ENCODE measurements at places on chromosomes 3 and 15.

- DNase-seq = no peak
Measured at GRCh38 chr3:20123131-20123652, 62.8 kb downstream of the SGO1 start.

- DNase-seq = no peak
Measured at GRCh38 chr15:49290191-49290590, 120.1 kb downstream of the GALK2 start.

- DNase-seq = peak; percentile 31
Measured at GRCh38 chr15:52137432-52138357, 25.1 kb upstream of the BCL2L10 start.

- DNase-seq = no peak
Measured at GRCh38 chr3:129399895-129400357, 28.5 kb downstream of the EFCAB12 start.

DNA sequence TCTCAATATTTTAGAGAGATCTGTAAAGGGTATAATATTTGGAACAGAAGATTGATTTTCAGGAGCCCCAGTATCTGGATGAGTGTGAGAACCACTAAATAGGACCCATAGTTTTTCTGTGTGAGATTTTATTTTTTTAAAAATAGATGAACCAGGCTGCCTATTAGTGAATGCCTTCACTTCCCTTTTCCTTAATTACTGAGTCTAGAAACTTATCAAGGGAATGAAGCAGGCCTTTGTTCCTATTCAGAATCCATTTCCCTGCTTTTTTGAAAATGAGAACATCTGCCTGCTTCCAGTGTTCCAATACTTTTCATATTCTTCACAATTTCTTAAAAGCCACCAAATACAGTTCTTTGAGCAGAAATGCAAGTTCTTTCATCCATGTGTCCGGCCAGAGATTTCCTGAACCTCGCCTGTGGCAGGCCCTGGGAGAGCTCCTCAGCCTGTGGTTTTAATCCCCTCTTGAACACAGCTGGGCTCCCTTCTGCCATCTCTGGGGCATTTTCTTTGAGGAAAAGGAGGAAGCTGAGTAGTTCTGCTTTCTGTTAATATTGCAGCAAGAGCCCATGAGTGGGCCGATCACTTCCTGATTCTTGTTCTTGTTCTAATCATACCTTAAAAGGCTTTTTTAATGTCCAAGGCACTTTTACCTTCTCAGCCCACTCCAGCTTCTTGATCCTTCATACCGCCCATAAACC is 4.7 kb downstream of the EHD4 start:
- DNase-seq = peak; percentile 33

GRCh38 chr3:128550113-128550440 is 57.1 kb upstream of the GATA2 start:
- DNase-seq = no peak

GRCh38 chr3:124149771-124150170 is 157.8 kb upstream of the ROPN1 start:
- no peak for DNase-seq

DNA sequence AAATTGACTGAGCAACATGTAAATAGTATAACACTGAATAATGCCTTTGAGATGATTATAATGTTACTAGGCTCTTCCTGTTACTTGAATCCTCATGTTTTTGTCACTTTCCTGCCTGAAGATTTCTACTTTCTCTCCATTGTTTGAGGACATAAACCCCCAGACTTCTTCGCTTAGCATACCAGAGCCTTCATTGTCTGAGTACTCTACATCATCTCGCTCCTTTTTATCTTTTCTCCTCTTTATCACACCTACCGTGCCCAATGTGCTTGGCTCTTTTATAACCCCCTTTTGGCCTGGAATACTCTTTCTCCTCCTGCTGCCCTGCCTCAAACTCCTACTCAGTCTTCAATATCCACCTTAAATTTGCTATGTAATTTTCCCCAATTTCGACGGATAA is 30.3 kb upstream of the MGA start:
- no peak for DNase-seq

GRCh38 chr3:38004415-38005075 is 14.0 kb downstream of the VILL start:
- DNase-seq = peak; percentile 52

DNA sequence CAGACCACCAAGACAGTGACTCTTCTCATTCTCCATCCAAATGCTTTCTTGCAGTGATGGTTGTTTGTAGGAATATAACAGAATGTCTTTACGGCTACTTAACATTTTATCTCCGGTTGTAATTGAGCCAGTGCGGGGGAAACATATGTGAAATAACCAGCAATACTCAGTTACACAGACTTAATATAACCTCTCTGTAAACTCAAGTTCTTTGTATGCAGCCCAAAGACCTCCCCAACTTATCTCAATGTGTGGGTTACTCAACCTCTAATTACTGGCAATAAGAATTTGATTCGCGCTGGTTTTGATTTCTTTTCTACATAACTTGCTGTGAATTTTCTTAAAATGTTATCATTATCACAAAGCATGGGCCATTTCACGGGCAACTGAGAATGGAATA is 250.6 kb downstream of the TAFA4 start:
- DNase-seq = no peak

DNA sequence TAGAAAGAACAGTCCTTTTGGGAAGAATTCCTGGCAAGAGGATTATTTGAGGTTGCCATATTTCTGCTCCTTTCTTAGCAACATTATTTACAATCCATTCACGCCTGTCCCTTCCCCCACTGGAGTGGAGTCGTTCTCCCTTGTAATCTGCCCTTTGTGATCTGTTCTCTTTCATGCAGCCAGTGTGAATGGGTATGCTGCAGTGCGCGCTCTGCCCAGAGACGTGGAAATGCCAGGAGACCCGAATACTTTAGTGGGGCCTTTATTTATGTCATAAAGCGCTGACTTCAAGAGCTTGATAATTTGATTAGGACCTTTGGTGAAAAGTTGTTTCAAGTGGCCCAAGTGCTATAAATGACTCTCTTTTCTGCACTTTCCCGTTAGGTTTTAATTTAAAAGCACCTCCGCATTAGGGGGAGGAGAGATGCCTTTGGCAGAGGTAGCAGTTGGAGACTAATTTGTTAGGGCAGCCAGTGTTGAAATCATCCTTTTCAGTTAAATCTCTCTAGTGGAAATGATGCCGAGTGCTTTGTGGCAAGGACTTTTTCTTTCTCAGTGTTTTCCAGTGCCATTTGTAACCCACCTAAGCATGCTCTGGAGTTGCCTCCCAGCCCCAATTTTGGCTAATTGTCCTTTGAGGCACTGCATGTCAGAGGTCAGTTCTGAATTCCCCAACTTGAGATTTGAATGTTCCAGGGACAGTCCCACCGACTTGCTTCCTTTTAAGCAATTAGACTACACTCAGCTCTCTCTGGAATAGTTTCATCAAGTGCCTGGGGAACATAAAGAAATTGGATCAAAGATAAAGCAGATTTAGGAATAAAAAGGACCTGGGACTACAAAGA is 52.4 kb downstream of the PSMD6 start:
- DNase-seq = no peak

- no peak for DNase-seq
Measured at GRCh38 chr3:133937756-133938601, 42.3 kb upstream of the RAB6B start.

DNA sequence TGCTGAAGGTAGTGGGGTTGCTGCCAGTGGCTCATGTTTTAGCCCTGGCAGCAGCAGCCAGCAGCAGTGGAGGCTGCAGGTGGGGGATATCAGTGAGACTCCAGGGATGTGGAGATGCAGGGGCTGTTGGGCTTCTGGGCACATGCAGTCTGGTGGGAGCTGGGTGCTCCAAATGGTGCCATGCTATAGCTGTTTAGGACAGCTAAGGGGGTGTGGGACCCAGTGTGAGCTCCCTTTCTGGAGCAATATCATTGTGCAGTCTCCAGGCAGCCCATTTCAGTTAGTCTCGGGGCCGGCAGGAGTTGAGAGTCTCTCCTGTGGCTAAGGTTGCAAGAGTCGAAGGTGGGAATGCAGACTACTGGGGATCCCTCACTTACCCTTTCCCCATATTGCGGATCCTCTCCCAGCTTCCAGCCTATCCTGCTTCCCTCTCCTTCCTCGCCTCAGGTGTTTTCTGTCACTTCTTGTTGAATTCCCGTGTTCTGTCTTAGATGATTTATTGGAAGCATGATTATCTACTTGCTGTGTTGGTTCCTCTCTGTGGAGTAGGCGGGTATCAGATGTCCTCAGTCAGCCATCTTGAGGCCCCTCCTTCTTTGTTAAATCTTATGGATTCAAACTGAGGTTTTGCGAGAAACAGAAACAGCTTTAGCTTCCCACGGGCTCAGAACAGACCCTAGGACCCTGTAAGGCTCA is 112.0 kb downstream of the FAM43A start:
- DNase-seq = no peak

Measured in CD4-positive, alpha-beta T cell treated with Interferon alpha-2 for 1 hour (primary cell).